ENCODE measurements at places on chromosomes 7 and 10.

- DNase-seq = peak; percentile 49
These were observed 6.8 kb downstream of the TACR2 start for GRCh38 chr10:69409968-69410367.

DNA sequence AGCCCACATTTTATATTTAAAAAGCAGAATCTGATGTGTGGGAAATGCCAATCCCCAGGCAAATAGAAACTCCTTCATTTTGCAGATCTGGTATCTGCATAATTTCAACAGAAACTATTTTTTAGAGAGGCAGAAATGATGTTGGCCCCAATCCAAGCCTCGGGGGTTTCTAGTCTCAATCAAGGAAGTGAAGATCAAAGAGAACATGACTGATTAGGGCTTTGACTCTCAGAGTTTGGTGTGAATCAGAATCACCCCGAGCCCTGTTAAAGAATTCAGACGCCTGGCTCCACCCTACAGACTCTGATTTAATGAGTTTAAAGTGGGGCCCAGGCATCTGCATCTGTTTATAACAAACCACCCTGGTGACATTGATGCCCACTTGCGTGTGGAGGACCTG is 36.7 kb upstream of the UBE2H start:
- no peak for DNase-seq

GRCh38 chr10:7027913-7028808 is 382.7 kb downstream of the SFMBT2 start:
- DNase-seq = no peak

DNA sequence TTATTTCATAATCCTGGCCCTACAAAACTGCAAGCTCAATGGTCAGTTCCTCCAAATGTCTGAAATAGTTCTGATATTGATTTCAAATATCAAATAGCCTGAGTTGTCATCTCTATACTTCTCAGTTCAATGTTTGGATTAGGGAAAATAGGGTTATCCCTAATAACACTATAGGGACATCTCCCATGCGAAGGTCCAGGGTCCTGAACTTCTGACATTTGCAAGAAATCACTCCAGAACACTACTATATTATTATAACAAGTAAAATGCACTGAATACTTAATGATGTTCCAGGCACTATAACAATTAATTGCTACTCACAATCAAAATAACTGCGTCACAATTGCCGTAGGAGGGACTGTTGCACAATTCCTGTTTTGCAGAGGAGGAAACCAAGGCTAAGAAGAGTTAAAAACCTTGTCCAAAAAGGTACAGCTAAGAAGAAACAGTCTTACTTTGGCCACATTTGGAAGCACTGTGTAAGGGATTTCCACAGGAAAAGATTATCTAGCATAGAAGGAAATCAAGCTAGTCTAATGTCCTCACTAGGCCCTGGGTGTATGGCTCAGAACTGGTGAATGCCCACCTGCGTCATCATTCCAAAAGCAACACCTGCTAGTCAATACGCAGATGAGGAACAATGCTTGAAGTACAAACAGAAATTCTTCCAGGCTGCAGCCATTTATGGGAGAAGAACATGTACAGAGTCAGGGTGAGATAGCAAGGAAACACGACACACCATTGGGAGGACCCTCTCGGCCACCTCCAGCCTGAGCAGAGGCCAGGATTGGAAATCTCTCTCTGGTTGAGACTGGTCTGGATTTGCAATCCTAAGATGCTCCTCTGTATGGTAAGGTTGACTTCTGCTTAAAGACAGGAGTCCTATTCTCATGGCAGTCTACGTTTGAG is 48.3 kb downstream of the ABLIM1 start:
- DNase-seq = no peak

GRCh38 chr10:122132331-122132755 is 138.8 kb upstream of the BTBD16 start:
- DNase-seq = no peak

DNA sequence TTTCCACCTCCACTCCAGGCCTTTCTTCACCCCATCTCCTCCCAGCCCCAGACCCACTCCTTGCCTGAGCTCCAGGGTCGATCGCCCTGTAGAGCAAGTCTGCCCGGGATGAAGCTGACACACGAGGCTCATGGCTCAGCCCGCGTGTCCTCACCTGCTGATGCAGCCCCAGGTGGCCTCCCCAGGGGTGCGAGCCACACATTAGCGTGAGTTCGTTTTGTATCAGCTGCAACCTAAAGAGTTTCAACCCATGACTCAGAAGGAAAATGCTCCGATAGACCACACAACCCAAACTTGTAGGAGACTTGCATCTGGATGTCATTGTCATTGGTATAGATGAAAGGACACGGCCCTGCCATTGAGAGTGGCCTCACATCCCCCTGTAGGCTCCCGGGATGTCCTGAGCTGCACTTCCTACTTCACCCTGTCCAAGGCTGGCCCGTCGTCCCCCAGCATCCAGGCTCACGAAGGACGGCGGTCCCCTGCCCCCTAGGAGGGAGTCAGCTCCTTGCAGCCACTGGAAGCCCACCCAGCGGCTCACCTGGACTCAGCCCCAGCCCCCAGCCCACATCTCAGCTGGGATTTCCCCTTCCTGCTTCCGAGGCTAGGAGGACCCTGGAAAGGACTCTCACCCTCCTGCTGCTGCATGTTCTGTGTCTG is 97.7 kb downstream of the HTR5A start:
- DNase-seq = no peak

DNA sequence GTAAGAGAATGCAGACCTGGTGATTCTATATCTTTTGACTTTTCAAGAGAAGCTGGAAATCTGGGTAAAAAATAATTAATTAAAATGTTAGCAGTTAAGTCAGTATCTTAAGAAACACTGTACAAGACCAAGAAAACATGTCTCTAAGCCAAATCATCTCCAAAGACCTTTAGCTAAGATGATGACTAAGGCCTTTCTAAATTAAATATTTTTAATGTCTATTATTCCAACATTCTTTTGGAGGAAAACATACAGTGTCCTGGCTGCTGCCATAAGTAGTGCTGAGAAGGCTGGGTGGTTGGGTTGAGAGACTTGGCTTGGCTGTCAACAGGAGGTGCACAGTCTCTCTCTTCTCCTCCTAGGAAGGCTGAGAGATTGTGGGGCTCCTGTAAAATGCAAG is 20.3 kb downstream of the STARD3NL start:
- no peak for DNase-seq

DNA sequence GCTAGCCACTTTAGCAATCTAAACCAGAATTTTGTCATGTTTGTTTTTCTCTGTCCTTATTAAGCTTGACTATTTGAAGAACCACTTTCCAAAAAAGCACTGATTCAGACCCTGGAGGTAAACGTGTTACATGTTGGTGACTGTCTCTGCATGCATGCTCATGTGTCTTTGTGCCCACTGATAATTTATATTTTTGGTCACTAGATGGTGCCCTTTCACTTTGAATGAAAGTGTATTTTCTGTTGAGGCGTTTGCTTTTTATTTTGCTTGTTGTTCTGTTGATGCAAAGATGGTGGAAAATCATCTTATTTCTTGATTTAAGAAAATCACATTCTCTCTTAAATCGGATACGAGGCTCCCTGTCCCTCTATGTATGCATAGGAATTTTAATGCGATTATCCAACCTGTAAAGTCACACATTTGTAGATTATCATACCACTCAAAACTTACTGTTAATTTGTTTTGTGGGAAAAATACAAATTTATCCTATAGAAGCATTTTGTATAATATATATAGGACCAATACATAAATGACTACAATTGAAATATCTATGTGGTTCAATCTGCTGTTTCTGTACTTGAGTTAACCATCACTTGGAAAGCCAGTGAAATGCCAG is 269.3 kb downstream of the BICC1 start:
- no peak for DNase-seq

GRCh38 chr10:5652746-5653145 is 13.6 kb downstream of the ASB13 start:
- no peak for DNase-seq

GRCh38 chr7:52473756-52474155 is 561.7 kb upstream of the POM121L12 start:
- DNase-seq = no peak
